ENCODE measurements at places on chromosomes 3 and 15. TPM values are rescaled to one million over a fixed set of nuclear protein-coding genes. Genes with fewer than 3 reads are reported as not detected.

PPM1L gene
- total RNA-seq, result 9.1 TPM

DNA sequence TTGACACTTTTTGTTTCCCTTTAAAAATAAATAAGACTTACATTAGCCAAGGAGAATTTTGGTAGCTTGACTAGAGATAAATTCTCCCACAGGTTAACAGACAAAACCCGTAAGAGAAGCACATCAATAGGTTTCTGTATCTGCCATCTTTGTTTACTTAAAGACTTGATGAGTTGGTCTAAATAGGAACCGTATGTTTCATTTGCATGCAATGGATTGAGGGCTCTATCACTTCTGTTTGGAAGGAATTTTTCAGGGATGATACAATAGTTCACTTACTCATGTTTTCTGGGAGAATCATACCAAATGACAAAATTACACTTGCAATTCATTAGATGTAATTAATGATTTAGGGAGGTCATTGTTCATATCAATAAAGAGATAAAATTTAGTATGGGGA, 631.5 kb upstream of the NR2F2 start:
- no peak for DNase-seq
- H3K36me3 ChIP-seq, result no peaks in the 10 kb centered on the region
- H3K4me1 ChIP-seq, result no peaks in the 10 kb centered on the region
- H3K27ac ChIP-seq, result no peak overlapping the region
- no peak overlapping the region for H3K4me3 ChIP-seq
- H3K27me3 ChIP-seq, result no peaks in the 10 kb centered on the region

DAZL gene
- total RNA-seq, result not detected

KY gene
- total RNA-seq, result not detected

DNA sequence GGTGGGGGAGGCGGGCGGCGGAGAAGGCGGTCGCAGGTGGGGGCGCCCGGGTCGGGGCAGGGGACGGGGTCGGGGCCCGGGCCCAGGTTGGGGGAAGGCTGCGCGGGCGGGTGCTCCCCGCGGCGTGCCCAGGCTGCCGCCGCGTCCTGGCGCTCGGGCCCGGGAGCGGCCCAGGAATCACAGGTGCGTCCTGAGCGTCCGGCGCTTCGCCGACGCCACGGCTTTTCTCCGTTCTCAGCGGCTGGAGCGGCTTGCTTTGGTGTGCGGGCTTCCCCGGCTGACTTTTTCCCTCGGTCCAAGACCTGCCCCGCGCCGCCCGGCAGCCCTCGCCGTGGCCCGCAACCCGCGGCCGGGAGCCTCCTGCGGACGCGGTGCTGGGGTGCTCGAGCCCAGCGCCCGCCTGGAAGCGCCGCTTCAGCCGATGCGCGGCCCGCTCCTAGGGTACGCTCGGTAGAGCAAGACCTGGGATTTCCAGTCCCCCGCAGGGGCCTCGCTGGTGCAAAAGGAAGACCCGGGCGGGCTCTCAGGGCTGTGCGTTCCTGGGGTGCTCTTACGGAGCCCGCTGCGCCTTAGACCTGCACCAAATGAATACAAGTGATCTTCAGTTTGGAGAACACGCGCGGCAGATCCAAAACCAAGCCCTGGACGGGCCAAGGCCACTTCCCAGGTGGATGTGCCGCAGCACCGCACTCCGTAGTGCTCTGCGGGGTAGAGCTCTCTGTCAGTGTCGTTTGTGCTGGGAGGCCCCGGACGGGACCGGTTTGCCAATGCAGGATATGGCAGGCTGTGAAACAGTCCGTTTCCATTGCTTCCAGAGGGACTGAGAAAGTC, 639 bp downstream of the NIPA1 start:
- H3K4me1 ChIP-seq, result peaks cover 17% of the 10 kb centered on the region
- peak overlapping the region; percentile 93 for H3K27ac ChIP-seq
- no peaks in the 10 kb centered on the region for H3K36me3 ChIP-seq

GRCh38 chr15:65042776-65043327, 2.3 kb upstream of the SLC51B start:
- no peaks in the 10 kb centered on the region for H3K27me3 ChIP-seq
- no peaks in the 10 kb centered on the region for H3K36me3 ChIP-seq
- H3K27ac ChIP-seq, result peak overlapping the region; percentile 55
- H3K4me3 ChIP-seq, result no peak overlapping the region
- no peak for DNase-seq

DCLK3 gene
- total RNA-seq, result 0.19 TPM

DNA sequence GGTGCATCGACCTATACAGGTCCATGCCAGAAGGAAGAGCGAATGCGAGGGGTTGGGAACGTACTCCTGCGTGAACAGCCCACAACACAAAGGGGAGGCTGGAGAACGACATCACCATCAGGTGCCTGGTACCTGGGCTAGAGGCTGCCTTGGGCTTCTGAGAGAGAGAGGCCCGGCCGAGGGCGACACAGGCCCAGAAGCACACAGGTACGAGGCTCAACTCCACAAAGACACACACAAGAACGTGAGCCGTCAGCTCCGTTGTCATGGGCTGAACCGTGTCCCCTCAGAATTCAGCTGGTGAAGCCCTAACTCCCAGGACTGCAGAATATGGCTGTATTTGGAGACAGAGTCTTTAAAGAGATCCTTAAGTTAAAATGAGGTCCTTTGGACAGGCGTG, 134.3 kb downstream of the ATP10A start:
- no peaks in the 10 kb centered on the region for H3K4me1 ChIP-seq
- no peaks in the 10 kb centered on the region for H3K27me3 ChIP-seq
- no peak for DNase-seq
- no peak overlapping the region for H3K27ac ChIP-seq

- H3K27ac ChIP-seq, result no peak overlapping the region
- no peaks in the 10 kb centered on the region for H3K4me1 ChIP-seq
- no peak for DNase-seq
These were observed 119.9 kb upstream of the FHIT start for GRCh38 chr3:61371123-61371522.

DNA sequence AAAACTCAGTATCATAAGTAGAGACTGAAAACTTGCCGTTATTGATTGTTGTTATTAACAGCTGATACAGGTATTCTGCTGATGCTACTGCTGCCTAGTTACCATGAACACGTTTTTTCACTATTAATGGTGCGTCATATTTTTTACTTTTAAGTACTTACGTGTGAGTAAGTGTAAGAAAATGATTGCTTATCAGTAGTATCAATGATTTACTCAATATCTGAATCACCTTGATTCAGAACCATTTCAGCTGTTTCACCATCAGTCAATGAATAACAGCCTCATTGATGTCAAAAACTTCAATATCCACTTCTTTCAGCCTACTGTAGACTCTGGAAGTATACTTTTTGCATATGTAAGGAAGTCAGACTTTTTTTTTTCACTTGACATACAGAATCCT, 4.7 kb downstream of the CCR8 start:
- no peak overlapping the region for H3K27ac ChIP-seq
- H3K4me1 ChIP-seq, result no peaks in the 10 kb centered on the region
- no peak for DNase-seq
- no peaks in the 10 kb centered on the region for H3K27me3 ChIP-seq
- H3K4me3 ChIP-seq, result no peak overlapping the region

XCR1 gene
- 0.12 TPM for total RNA-seq

GRCh38 chr15:68646696-68647095, 67.9 kb downstream of the CORO2B start:
- H3K27ac ChIP-seq, result no peak overlapping the region
- H3K4me3 ChIP-seq, result no peak overlapping the region
- H3K27me3 ChIP-seq, result no peaks in the 10 kb centered on the region
- no peak for DNase-seq
- no peaks in the 10 kb centered on the region for H3K36me3 ChIP-seq
- H3K4me1 ChIP-seq, result peaks cover 11% of the 10 kb centered on the region

GNAT1 gene
- total RNA-seq, result not detected

SPATA12 gene
- not detected for total RNA-seq

- H3K27ac ChIP-seq, result no peak overlapping the region
- H3K4me3 ChIP-seq, result no peak overlapping the region
- H3K27me3 ChIP-seq, result no peaks in the 10 kb centered on the region
- DNase-seq, result no peak
- no peaks in the 10 kb centered on the region for H3K4me1 ChIP-seq
These were observed 431.4 kb upstream of the AGTR1 start for GRCh38 chr3:148266341-148266740.

- no peak overlapping the region for H3K27ac ChIP-seq
- no peak for DNase-seq
- no peaks in the 10 kb centered on the region for H3K36me3 ChIP-seq
- peaks cover 32% of the 10 kb centered on the region for H3K4me1 ChIP-seq
- no peaks in the 10 kb centered on the region for H3K27me3 ChIP-seq
These were observed 141.4 kb downstream of the TGFBR2 start for GRCh38 chr3:30747771-30748281.

GRCh38 chr3:113166719-113167492, 44.5 kb upstream of the BOC start:
- no peaks in the 10 kb centered on the region for H3K36me3 ChIP-seq
- no peaks in the 10 kb centered on the region for H3K27me3 ChIP-seq
- H3K4me1 ChIP-seq, result peaks cover 40% of the 10 kb centered on the region

- no peaks in the 10 kb centered on the region for H3K36me3 ChIP-seq
- H3K27me3 ChIP-seq, result no peaks in the 10 kb centered on the region
- H3K27ac ChIP-seq, result peak within 1 kb of the TSS; percentile 6
- peak; percentile 14 for DNase-seq
- H3K4me1 ChIP-seq, result peaks cover 9% of the 10 kb centered on the region
- peak within 1 kb of the TSS; percentile 33 for H3K4me3 ChIP-seq
These were observed at the start of gene DLEC1 for GRCh38 chr3:38039101-38039898. Gene DLEC1 (plus strand): TSS chr3:38039208. CDS start chr3:38039226, 18 bp downstream.

CD86 gene
- total RNA-seq, result 11.1 TPM

SEC62 gene
- 26.9 TPM for total RNA-seq

CORO2B gene
- total RNA-seq, result not detected

GRCh38 chr3:34683851-34684250, 885.4 kb downstream of the PDCD6IP start:
- H3K27ac ChIP-seq, result no peak overlapping the region
- no peaks in the 10 kb centered on the region for H3K4me1 ChIP-seq
- DNase-seq, result no peak
- no peak overlapping the region for H3K4me3 ChIP-seq
